ENCODE measurements at places on chromosomes 7 and 10.

- DNase-seq = no peak
Measured at GRCh38 chr7:5673125-5673524, 108.3 kb downstream of the RNF216 start.

DNA sequence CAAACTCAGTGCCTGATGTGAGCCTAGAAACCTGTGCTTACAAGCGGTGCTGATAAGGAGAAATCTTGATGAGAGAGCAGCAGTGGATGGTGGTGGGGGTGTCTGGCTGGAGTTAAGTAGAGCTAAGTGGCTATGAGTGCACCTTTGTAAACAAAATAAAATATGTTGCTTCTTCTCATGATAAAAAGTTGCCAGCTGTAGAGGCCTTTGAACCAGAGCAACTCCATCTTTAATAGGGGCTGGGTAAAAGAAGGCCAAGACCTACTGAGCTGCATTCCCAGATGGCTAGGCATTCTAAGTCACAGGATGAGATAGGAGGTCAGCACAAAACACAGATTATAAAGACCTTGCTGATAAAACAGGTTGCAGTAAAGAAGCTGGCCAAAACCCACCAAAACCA, 107.6 kb upstream of the FAM3C start:
- DNase-seq = no peak

- no peak for DNase-seq
Measured at GRCh38 chr7:145902123-145902522, 214.5 kb upstream of the CNTNAP2 start.

GRCh38 chr10:58293989-58294388, 25.0 kb downstream of the CISD1 start:
- no peak for DNase-seq

DNA sequence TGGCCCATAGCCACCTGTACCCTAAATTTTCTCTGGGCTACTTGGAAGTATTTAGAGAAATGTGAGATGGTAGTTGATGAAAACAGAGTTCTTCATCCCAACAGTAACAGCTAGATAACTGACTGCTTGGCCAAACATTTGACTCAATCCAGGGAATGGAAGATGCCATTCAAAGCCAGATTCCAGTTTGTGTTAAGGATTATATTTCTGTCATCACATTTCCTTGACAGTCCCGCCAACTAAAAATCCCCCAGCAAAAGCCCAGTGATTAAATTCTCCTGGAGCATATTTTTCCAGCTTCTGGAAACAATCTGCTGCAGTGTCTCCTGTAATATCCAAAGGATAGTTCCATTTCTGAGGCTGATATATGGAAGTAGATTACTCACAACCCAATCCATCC, 45.4 kb upstream of the PTN start:
- DNase-seq = no peak

All from stimulated activated CD4-positive, alpha-beta T cell treated with anti-CD3 and anti-CD28 coated beads, TNF-alpha, amount 100 ng/mL, for 24 hours (primary cell).